ENCODE measurements at places on chromosomes 1 and 21.
A peak's percentile ranks its signal among the peaks of the same experiment; 100 is the strongest.

GRCh38 chr1:8040586-8040985 is 14.5 kb upstream of the ERRFI1 start:
- no peak for DNase-seq

GRCh38 chr21:44049182-44049581 is 37.1 kb downstream of the TRAPPC10 start:
- DNase-seq, result no peak

- no peak for DNase-seq
Observed at GRCh38 chr1:239723776-239724367, 337.5 kb downstream of the CHRM3 start.

DNA sequence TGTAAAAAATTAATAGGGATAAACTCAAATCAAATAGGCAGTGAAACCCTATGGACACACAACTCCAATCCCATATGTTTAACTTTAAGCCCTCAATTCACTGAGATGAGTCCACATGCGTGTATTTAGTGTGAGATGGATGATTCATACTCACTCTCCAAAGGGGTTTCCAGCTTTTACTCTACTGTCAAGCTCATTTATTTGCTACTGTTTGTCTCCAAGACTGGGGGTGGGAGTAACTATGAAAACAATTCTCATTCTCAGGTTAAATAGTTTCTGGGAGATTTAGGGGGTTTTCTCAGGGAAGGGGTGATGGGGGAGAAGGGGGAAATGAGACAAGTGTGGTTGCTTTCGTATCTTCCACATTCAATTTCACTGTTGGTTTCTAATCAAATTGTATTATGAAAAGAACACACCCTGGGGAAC is 2.7 kb downstream of the RAB29 start:
- no peak for DNase-seq

DNA sequence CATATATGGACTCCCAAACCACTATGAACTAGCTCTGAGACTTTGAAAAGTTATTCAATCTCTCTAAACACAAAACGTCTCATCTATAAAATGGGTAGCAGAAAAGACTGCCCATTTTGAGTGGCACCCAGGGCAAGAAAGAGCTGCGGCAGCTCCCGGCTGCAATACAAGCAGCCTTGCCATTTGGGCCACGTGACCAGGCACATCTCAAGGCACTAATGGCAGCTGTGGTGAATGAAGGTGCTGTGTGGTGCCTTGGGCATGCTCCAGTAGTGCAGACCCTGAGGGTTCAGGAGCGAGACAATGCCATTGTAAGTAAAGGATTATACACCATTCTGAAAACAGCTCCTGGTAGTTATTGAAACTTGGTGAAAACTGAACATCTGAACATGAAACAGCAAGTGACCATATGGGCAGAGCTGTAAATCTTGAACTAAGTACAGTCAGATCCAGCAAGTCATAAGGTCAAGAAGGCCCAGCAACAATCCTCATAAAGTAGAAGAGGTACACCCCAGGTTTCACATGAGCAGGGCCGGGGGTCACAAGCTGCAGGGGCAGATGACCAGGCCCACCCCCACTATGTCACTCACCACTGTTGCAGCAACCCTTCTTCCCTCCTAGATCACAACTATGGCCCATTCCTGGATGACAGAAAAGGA is 39.4 kb upstream of the HIVEP3 start:
- DNase-seq, result no peak

GRCh38 chr1:16982902-16983301 is 2.5 kb upstream of the MFAP2 start:
- DNase-seq, result no peak

- peak; percentile 64 for DNase-seq
Observed at GRCh38 chr1:62687903-62688686, at the start of gene DOCK7. DOCK7 (minus strand) TSS chr1:62688386; CDS start chr1:62688264, 122 bp downstream.

GRCh38 chr1:55987491-55988249 is 591.7 kb downstream of the PLPP3 start:
- no peak for DNase-seq

DNA sequence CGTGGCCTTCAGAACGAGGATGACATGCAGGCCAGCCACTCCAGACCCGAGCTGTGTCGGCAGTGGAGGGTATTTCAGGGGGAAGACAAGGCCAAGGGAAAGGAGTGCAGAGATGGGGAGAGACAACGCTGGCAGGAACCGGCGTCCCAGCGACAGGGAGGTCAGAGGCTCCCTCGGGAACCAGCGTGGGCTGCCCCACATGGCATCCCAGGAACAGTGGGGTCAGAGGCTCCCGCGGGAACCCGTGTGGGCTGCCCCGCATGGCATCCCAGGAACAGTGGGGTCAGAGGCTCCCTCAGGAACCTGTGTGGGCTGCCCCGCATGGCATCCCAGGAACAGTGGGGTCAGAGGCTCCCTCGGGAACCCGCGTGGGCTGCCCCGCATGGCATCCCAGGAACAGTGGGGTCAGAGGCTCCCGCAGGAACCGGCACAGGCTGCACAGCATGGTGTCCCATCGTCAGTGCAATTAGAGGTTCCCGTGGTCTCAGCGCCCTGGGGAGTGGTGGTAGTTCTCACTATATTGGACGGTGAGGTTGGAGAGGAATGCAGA is 43.0 kb downstream of the SLC19A1 start:
- no peak for DNase-seq

GRCh38 chr1:168772428-168773060 is 43.5 kb upstream of the DPT start:
- DNase-seq, result no peak

GRCh38 chr1:230424391-230425251 is 1.5 kb downstream of the PGBD5 start:
- no peak for DNase-seq

DNA sequence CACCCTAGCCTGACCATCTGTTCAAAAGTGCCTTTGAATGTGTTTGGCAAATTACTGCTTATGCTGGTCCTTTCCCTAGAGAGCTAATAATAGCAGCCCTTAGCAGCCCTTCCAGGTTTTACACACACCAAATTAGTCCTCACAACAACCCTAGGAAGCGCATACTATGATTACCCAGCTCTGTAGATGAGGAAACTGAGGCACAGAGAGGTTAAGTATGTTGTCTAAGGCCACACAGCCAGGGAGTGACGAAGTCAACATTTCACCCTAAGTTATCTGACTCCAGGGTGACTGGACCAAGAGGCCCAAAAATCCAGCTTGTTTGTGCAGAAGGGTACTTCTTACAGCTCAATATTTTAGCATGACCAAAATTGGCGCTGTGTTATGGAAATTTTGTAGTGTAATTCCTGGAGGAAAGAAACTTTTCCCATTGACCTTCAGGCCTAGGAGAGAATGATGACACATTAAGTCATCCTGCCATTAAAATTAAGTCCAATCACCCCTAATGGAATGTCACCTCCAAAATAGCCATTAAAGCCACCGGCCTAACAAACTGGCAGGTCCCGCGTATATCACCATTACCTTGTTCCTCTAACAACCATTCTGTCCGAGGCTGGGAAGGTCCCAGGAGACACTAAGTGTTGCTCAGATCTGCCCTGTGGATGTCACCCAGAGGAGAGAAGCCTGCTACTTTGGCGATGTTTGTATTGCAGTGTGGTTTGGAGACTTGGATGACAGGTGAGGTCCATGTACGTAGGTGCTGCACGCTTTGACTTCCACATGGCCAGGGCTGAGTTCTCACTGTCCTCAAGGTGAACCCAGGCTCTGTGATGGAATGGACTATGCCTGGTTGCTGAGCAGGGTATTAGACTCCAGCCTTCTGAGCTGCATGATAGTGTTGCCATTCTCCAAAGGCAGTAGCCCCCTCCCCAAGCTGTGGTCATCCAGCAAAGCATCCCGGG is 258.3 kb downstream of the TOMM20 start:
- DNase-seq, result no peak

GRCh38 chr1:180053594-180054567 is 99.3 kb downstream of the CEP350 start:
- DNase-seq, result no peak

DNA sequence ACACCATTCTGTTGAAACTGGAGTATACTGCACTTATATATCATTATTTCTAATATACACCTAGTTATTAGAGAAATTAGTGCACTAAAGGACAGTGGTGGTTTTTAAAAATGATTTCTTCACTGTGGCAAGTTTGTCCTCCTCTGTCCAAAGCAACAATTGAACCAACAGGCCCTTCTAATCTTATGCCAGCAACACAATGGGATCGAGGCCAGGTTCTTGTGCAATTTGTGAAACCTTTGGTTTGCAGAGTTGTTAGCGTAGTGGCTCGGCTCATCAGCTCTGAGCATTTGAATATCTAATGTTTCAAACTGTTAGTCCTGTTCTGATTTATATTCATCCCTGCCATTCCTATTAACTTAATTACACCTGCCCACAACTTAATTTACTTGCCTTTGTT is 9.9 kb upstream of the LRRC39 start:
- DNase-seq, result no peak

DNA sequence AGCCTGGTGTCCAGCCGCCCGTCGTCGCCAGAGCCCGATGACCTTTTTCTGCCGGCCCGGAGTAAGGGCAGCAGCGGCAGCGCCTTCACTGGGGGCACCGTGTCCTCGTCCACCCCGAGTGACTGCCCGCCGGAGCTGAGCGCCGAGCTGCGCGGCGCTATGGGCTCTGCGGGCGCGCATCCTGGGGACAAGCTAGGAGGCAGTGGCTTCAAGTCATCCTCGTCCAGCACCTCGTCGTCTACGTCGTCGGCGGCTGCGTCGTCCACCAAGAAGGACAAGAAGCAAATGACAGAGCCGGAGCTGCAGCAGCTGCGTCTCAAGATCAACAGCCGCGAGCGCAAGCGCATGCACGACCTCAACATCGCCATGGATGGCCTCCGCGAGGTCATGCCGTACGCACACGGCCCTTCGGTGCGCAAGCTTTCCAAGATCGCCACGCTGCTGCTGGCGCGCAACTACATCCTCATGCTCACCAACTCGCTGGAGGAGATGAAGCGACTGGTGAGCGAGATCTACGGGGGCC is 1.2 kb downstream of the OLIG2 start:
- DNase-seq, result no peak

GRCh38 chr1:77514921-77515776 is 167.3 kb downstream of the ZZZ3 start:
- DNase-seq, result no peak

DNA sequence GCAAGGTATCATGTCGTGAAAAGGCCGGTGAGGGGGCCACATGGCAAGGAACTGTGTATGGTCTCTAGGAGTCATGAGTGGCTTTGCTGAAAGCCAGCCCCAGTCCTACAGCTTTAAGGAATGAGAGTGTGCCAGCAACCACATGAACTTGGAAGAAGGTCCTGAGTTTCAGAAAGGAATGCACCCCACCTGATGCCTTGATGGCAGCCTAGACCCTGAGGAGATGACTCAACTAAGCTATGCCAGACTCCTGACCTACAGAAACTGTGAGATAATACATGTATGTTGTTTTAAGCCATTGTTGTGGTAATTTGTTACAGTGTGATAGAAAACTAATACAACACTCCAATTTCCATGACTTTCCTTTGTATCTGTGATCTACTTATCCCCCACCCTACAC is 33.5 kb upstream of the AKT3 start:
- DNase-seq, result no peak

GRCh38 chr1:16026723-16027484 is 5.1 kb downstream of the CLCNKA start:
- DNase-seq, result no peak

DNA sequence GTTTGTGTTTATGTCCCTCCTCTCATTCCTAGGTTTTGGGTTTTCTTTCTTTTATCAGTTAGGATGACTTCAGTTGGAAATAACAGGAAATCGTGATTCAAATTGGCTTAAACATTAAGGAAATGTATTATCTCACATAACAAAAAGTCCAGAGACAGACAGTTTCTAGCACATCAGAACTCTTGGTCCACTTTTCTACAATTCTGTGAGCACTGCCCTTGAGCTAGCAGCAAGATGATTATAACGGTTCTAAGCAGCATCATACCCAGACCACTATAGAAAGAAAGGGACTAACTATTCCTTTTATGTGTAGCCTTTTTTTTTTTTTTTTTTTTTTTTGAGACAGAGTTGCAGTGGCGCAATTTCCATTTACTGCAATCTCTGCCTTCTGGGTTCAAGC is 18.9 kb downstream of the FCGR2B start:
- no peak for DNase-seq

GRCh38 chr1:67945733-67946374 is 104.6 kb downstream of the DIRAS3 start:
- no peak for DNase-seq

- no peak for DNase-seq
Observed at GRCh38 chr1:212814537-212815334, 23.0 kb downstream of the TATDN3 start.

GRCh38 chr21:26432410-26432809 is 140.7 kb downstream of the CYYR1 start:
- DNase-seq, result no peak
